Activated T-cell treated with anti-CD3 and anti-CD28 coated beads, Interleukin-2, amount 50 U/mL, for 48 hours (primary cell): ENCODE measurements at places on chromosomes 7 and 10.
A peak's percentile ranks its signal among the peaks of the same experiment; 100 is the strongest.

DNA sequence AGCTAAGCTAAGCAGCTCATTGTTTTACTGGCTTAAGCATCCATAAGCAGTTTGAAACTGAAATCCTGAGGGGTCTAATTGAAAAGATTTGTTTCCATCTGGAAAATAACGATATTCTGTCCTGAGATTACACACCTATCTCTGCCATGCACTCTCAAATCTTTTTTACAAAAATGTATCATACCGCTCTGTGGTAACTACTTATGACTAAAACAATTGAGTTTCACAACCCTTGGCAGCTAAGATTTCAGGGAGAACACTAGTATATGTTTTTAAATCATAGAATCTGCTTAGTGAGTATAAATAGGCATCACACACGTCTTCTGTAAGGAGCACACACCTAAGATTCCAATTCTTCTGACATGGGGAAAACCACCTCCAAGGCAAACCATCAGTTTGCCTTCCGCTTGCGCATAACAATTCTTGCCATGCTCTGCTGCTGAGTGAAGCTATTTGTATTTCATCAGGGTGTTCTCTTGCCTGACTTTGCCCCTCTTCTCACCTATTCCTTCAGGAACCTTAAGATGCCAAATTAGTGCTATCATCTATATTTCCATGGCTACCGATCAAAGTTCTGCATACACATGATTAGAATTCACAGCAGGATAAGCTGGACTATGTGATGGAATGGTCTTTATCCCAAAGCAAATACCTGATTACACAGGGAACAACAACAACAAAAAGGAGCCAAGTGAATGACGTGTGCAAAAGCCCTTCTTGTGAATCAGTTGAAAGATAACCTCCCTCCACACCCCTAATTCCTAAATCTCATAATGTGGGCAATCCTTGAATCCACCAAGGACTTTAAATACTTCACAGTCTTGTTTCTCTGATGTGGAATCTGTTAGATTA lies 40.9 kb downstream of the PRPF18 start:
- no peak for DNase-seq

- no peak for DNase-seq
Observed at GRCh38 chr7:78510580-78511188, 712.1 kb downstream of the PHTF2 start.

GRCh38 chr10:106402458-106402857 lies 762.0 kb downstream of the SORCS1 start:
- no peak for DNase-seq

DNA sequence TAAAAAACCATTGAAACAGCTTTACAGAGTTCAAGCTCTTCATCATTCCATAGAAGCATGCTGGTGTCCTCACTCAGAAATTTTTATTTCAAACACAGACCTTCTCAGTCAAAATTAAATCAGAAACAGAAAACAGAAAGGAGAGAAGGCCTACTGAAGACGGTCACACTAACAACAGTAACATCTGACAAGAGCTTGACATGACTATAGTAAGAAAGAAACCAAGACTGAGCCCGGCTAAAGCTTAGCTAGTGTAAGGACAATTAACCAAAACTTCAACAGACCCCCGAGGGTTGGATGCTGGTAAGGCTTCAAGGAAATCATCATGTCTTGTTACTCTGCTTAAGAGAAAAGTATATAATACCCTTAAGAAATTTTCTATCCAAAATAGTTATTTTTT lies 38.6 kb downstream of the MTPN start:
- DNase-seq: no peak

- no peak for DNase-seq
Observed at GRCh38 chr10:5523796-5524574, 776 bp upstream of the CALML3 start.

GRCh38 chr10:130326954-130327353 lies 190.8 kb downstream of the GLRX3 start:
- no peak for DNase-seq

DNA sequence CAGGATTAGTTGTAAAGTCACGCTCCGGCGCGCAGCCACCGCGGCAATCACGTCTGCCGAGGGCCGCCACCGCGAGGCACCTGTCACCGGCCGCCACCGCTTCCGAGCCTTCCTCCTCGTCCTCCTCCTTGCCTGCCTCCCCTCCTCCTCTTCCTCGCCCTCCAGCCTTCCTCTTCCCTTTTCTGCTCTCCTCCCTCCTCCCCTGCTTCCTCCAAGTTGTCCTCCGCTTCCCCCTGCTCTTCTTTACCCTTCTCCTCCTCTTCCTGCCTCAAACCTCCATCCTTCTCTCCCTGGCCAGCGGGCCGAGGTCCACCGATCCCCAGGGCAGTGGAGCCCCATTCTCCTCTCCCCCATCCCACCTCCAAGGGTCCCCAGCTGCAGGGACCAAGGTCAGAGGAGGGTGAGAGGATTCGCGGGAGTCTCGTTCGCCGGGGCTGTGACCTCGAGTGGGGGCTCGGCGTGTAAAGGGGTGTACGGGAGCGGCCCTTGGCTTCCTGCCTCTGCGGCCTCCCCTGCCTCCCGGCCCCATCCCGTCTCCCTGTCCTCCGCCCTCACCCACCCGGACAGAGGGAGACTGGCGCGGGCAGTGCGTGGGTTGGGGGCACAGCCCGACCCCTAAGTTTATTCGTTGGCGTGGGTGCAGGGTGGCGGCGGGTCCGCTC lies 89.5 kb upstream of the PAX2 start:
- DNase-seq: peak; percentile 46
